ENCODE measurements at places on chromosomes 4 and X.
A peak's percentile ranks its signal among the peaks of the same experiment; 100 is the strongest.

GRCh38 chrX:13068651-13069050 is 24.2 kb upstream of the FAM9C start:
- DNase-seq, result no peak

- DNase-seq, result no peak
These were observed 157.1 kb downstream of the CDS1 start for GRCh38 chr4:84740057-84740456.

DNA sequence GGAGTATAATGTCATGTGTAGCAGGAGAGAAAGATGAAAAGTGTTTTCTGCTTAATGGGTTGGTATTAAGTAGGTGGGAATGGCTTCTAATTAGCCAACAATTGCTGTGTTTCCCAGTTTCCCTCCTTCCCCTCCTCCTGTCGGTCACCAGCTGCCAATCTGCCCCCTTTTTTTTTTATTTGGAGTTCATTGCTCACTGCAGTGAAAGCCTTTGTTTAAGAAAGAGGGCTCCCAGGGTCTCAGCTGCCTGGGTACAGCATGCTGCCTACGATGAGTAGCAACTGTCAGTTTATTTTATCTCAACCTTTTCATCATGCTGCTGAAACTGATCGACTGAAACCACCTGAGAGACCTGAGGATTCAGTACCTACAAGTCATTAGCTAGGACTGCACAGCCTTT is 149.0 kb downstream of the POU4F2 start:
- DNase-seq, result no peak

DNA sequence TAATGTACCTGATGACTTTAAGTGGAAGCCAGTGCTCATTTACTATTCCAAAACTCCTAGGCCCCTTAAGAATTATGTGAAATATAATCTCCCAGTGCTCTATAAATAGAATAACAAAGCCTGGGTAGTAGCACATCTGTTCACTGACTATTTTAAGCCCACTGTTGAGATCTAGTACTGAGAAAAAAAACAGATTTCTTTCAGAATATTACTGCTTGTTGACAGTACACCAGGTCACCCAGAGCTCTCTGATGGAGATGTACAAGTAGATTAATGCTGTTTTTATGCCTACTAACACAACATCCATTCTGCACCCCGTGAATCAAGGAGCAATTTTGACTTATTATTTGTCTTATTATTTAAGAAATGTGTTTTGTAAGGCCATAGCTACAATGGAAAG is 75.7 kb downstream of the FAM47C start:
- no peak for DNase-seq

GRCh38 chr4:102500696-102501446 is at the start of gene NFKB1:
TSS of gene NFKB1 (plus strand) at chr4:102501359. CDS start at chr4:102525519, 24,160 bp downstream.
- peak; percentile 80 for DNase-seq

- no peak for DNase-seq
These were observed 1267.3 kb downstream of the PCDH19 start for GRCh38 chrX:99142745-99143144.

DNA sequence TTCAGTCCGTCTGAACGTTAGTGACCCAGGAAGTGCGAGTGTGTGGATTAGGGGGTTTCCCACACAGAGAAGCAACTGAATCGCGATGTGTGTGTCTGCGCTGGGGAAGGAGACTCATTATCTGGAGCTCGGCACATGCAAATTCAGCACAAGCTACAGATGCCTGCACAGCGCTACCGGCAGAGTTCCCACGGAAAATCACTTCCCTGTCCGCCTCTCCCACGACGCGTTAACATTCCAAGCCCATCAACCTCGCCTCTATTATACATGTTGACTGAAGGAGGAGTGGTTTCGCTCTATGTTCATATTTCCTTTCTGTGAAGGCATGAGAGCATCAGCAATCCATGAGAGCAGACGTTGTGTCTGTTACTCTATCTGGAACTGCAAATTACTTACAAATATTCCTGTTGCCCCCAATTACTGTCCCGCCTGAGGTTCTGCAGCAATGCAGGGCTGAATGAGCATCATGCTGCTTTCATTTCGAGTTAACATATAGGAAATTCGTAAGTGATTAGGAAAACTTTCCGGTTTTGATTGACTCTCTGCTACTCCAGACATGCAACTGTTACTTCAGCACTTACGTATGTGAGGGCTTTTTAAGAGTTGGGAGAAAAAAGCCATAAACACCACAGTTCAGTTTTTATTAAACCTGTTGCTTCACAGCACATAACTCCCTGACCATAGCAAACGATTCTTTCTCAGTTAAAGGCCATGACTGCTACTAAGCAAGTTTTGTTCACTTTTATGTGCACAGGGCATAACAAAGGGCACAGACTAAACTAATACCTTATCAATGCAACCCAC is 15.0 kb upstream of the MTNR1A start:
- peak; percentile 63 for DNase-seq
